ENCODE measurements at places on chromosomes 1 and 21.

DNA sequence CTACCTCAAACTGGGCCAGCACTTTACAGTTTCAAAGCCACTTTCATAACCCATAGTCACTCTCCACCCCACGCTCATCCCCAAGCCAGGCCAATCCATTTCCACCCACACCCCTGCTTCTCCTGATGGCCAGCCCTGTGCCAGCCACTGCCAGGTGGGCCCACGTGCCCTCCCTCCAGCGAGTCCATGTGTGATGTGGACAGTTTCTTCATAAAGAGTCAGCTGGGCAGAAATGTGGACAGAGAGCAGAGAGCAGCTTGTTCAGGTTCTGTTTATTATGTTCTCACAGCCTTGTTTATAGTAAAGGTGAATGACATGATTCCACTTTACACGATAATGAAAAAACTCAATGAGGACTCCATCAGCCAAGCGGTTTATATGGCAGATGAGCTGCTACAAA is 37.4 kb upstream of the RGS16 start:
- DNase-seq: no peak

DNA sequence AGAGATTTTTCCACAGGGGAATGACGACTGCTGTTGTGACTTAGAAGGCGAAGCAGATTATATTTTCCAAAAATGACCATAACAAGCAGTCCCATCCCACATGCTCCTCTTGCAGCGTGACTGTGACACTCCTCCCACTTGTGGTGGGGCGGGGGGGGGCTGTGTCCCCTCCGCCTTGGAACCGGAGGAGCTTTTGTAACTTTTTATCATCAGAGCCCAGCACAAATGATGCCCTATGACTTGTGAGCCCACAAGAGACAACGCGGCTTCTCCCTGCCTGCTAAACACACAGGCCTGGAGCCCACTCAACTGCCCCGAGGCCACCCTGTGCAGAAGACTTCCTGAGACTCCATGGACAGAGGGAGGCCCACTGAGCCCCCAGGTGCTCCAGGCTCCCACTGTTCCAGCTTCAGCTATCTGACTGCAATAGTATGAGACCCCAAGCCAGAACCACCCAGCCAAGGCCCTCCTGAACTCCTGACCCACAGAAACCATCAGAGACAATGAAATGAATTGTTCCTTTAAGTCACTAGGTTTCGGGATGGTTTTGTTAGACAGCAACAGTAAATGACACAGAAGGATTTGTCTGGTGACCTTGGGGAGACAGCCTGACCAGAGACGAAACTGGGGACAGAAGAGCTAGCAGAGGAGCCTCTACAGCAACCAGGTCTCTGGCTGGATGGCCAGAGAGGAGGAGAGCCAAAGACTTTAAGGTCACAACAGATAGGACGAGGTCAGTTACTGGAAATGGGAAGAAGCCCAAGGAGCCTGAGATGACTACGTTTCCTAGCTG is 58.8 kb downstream of the CAPZB start:
- no peak for DNase-seq

DNA sequence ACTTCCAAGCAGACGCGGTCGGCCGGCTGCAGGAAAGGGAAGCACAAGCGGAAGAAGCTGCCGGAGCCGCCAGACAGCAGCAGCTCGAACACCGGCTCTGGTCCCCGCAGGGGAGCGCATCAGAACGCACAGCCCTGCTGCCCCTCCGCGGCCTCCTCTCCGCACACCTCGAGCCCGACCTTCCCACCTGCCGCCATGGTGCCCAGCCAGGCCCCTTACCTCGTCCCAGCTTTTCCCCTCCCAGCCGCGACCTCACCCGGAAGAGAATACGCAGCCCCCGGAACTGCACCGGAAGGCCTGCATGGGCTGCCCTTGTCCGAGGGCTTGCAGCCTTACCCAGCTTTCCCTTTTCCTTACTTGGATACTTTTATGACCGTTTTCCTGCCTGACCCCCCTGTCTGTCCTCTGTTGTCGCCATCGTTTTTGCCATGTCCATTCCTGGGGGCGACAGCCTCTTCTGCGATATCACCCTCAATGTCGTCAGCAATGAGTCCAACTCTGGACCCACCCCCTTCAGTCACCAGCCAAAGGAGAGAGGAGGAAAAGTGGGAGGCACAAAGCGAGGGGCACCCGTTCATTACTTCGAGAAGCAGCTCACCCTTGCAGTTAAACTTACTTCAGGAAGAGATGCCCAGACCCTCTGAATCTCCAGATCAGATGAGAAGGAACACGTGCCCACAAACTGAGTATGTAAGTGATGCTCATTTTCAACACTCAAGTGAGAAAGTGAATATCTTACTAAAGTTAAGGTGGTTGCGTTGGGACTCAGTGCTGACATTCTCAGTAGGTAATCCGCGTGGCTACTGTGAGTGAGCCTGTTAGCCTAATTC is 25.5 kb downstream of the UTS2 start:
- no peak for DNase-seq

- DNase-seq: no peak
These were observed 35.9 kb upstream of the TMEM52 start for GRCh38 chr1:1954831-1955441.

- DNase-seq: no peak
These were observed 168.3 kb downstream of the SLC35F3 start for GRCh38 chr1:234072793-234073192.

DNA sequence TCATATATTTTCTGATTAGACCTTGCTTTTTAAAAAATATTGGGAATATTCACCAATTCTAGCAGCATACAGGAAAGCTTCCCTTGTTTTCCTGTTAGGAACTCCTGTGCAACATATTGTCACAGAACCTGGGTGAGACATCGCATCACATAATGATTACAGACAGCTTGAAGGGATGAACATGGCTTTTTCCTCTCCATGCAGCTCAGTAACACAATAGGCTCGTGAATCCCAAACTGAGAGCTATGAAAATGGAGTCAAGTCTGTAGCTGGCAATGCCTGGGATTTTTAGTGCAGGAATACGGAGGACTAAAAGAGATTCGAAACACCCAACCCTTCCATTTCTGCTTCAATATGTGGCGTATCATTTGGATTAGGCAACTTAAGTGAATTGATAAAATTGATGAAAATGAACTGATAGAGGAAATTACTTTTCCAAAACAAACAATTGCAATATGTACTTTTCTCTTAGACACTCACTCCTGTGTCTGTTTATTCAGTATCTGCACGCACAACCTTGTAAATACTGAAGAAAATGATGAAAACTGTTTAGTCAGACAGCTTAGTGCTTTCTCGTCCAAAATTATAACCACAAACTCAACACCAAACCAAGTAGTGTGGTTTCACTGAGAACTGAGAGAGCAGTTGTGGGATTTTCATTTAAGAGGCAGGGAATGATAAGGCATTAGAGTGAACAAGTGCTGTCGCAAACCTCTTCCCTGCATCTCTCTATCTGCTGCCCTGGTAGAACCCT is 250.4 kb downstream of the PTBP2 start:
- no peak for DNase-seq

DNA sequence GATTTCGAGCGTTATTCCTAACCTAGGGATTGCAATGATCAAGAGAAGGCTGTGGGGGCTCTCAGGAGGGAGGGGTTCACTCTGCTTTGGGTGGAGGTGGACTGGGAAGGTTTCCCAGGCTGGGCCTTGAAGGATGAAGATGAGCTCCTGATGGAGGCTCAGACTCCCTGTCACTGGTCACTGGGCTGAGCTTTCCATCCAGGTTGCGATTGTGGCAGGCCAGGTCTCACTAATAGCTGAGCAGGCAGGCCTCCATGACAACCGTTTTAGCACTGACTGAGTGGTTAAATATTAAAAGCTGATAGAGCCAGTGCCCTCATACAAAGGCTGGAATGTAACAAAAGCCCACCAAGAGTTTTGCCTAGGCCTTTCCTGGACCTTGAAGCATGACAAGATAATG is 36.2 kb upstream of the EFCAB14 start:
- no peak for DNase-seq

- DNase-seq: no peak
These were observed 20.1 kb downstream of the OSBPL9 start for GRCh38 chr1:51636764-51637522.

- peak; percentile 73 for DNase-seq
These were observed 2.0 kb upstream of the ATF3 start for GRCh38 chr1:212606395-212607205.

DNA sequence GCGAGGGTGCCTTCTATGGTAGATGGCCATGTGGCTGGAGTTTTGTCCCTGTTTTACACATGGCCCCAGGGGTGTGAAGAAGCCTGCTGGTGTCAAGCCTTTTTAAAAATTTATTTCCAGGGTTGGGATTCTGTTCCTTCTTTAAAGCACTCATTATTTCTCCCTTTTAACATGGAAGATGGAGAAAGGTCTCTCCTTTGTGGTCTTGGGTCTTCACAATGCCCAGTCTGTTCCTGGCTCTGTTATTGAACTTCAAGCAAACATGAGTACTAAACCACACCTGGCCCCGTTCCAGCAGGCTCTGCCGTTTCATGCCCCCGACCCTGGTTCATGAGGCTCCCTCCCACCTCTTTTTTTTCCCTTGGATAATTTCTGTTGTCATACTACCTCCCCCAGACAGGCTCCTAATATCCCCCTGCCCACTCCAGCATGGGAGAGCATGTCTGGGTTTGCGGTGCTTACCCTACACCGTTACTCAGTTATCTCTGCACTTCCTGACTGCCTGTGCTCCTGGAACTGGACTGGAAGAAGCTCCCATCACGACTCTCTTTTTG is 121.2 kb upstream of the KIAA0040 start:
- DNase-seq: no peak

DNA sequence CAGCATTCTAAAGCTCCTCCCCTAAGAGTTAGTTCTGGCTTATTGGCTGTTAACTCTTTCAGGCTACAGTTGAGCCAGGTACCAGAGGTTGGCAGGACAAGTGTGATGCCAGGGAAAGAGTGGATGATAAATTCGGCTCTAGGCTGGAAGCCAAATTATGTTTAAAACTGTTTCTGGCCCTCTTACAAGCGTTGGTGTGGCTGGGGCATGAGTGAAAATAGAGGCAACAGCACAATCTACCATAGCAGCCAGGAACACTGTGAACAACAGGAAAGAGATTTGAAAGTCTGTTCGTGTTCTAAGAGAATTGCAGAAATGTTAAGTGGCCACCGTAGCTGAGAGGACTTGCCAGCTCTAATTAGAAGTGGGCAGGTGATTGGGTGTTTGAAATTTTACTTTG is 84.2 kb downstream of the CDC7 start:
- no peak for DNase-seq
